ENCODE measurements at places on chromosomes 5 and 9.

DNA sequence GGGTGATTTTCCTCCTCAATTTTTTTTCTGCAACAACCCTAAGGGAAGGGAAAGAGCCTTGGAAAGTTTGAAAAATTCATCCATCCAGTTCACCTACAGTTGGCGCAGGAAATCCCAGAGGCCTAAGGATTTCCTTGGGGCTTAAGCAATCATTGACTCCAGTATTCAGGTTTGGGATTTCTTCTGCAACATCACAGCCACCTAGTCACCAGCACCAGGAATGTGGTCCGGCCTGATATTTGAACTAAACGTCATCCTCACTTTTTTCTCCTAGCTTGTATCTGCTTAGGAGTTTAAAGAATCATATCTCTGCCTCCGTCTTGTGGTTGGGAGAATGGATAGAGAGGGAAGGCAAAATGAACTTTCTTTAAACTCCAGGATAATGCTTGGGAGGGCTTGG is 20.2 kb upstream of the TLE4 start:
- no peak for DNase-seq

- no peak for DNase-seq
Measured at GRCh38 chr5:103901885-103902284, 339.3 kb upstream of the NUDT12 start.

DNA sequence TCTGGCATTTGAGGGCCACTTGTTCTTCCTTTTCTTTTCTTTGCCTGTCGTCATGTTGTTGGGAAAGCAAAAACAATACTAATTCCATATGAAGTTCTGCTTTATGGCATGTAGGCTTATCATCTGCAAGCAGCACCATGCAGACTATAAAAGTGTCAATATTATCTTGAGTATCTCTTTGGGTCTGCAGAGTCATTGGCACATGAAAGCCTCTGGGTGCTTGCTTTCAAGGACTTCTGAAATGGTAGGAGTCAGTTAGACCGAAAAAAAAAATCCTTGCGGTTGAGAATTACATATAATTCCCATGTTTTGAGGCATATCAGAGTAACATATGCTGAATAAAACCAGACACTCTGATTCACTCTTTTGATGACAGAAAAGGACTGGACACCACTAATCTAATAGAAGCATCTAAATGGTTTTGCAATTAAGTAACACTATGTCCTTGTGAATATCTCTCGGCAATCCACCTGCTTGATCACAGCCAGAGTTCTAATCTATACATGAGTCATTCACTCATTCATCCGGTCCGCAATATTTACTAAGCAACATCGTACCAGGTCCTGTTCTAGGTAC is 44.4 kb downstream of the GNAQ start:
- no peak for DNase-seq

GRCh38 chr5:170551622-170552021 is 47.8 kb downstream of the KCNIP1 start:
- no peak for DNase-seq

DNA sequence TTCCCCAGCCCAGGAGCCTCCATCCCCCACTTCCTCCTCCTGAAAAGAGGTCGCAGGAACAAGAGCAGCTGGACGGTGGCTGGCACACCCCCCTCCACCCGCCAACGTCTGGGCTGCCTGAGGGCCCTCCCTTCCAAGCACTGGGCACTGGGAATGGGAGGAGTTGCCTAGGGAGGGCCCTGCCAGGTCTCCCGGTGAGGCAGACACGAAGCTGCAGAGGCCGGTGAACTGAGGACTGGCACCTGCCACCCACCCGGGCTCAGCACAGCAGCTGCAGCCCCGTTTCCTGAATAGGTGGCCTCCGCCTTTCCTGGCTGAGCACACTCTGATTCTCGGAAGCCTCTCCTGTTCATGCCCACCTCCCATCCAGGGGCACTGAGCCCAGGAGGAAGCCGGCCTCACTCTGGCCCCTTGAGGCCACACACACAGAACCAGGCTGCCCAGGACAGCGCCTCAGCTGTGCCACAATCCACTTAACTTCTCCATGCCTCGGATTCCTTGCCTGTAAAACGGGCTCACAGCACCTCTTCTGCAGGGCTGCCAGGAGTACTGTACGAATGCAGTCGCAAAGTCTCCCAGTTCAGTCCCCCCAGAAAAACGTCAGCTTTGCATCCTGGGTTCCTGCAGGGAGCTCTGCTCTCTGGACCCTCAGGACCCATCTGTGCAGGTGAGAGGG is 1.3 kb downstream of the NPDC1 start:
- no peak for DNase-seq

DNA sequence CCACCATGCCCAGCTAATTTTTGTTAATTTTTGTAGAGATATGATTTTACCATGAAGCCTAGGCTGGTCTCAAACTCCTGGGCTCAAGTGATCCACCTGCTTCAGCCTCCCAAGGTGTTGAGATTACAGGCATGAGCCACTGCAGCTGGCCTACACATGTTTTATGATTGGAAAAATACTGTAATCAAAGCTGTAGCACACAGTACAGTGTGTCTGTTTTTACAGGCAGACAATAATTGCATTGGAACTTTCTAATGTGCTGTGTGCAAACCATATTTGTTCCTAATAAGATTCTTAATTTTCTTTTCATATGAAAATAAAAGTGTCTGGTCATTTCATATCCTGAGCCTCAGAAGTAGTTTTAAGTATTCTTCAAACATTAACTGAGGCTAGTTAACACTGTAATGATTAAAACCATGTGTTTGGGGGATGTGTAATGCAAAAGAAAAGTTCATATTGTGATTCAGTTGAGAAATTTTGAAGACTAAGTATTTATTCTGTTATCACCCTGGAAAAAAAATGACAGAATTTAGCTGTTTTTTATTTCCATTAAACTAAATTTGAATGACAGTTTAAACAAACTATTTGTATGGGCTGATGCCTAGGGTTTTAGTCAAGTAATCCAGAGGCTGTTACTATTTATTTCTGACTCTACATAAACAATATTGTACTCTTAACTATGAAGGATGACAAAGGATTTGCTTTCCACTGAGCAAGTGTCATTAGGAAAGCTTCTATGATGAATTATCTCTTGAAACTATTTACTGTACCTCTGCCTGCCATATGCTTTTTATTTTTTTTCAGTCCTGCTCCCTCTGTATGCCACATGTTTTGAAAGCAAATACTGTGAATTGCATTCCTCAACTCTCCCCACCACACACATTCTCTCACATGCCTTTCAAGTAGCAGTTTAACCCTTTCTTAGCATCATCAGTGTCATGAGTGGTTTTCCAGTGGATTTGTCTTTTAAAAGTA is 111.5 kb downstream of the MTREX start:
- no peak for DNase-seq

GRCh38 chr5:75648712-75649111 is 37.5 kb downstream of the ANKDD1B start:
- DNase-seq: no peak

- no peak for DNase-seq
Measured at GRCh38 chr9:22423566-22423965, 23.1 kb upstream of the DMRTA1 start.

DNA sequence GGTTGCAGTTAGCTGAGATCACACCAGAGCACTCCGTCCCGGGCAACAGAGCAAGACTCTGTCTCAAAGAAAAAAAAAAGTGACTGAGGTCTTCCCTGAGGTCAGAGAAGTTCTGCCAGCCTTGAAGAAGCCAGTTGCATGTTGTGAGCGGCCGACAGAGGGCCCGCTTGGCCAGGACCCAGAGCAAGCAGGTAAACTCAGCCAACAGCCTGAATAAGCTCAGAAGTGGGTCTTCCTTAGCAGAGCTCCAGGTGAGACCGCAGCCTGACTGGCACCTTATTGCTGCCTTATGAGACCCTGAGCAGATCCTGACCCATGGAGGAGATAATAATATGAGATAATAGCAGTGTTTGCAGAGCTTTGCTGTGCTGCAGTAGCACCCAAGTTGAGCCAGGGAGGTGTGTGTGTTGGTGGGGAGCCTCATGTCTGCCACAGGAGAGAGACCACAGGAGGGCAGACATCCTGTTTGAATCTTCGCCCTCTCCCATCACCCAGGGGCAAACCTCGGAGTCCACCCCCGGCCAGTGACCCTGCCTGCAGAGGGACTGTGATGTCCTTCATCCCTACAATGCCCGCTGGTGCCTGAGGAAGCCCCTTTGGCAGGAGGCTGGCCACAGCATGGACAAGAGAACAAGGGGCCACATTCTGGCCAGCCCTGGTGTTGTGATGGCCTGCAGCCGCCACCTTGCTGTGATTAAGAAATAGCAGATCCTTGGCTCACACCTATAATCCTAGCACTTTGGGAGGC is 10.8 kb upstream of the BARX1 start:
- DNase-seq: no peak

GRCh38 chr9:14362175-14362574 is 48.2 kb upstream of the NFIB start:
- DNase-seq: no peak

GRCh38 chr9:107542411-107543157 is 53.0 kb upstream of the KLF4 start:
- no peak for DNase-seq

GRCh38 chr5:133129289-133129688 is 77.5 kb downstream of the HSPA4 start:
- no peak for DNase-seq

GRCh38 chr9:84991514-84991870 is 322.0 kb downstream of the NTRK2 start:
- no peak for DNase-seq

DNA sequence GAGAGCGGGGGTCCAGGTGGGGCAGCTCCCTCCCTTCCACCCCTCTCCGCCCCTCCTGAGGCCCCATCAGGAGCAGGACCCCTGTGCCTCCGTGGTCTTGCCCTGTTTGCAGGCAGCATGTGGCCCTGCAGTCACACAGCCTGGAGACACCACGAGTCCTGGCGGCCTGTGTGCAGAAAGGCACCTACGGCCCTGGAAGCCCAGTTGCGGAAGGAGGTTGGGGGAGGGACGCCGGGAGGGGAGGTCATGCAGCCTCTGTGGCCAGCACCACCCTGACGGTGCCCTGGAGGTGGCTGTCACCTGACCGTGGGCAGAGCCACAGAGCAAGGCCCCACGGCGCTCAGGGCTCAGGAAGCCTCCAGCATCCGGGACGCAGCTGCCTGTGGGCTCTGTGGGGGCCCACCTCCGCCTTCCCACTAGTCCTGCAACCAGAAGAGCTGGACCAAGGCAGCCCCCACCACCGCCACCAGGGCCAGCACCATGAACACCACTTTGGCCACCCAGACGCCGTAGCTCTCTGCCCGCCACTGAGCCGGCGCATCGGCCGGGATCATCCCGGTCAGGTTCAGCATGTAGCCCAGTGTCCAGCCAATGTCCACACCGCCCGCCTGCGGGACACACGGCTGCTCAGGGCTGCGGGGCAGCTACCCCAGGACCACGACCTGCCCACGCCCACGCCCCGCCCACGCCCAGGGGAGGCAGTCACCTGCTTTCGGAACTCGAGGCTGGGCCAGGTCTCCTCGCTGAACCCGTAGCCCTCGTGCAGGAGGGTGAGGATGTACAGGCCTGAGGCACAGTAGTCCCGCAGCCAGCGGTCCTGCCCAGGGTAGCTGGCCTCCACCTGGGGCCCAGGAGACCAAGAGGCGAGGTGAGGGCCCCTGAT is 6.4 kb downstream of the ENTPD8 start:
- no peak for DNase-seq

- no peak for DNase-seq
Measured at GRCh38 chr5:5499442-5499841, 77.0 kb downstream of the ICE1 start.

DNA sequence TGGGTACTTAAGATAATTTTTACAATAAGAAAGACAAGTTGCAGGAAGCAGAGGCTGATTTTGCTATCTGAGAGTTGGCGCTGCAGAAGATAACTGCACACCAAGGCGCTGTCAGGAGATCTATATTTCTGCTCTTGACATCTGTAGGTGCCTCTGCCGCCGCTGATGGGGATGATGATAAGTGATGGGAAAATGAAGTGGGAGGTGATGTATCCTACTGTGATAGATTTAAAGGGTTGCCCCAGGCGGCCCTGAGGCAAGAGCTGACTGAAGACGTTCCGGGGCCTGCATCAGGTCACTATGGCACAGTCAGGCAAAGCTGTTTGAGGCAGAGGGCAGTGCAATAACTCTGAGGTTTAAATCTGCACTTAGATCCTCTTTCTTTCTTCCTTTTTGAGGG is 78.1 kb downstream of the SNCAIP start:
- no peak for DNase-seq

- no peak for DNase-seq
Measured at GRCh38 chr5:133744960-133745308, 132.6 kb upstream of the FSTL4 start.

DNA sequence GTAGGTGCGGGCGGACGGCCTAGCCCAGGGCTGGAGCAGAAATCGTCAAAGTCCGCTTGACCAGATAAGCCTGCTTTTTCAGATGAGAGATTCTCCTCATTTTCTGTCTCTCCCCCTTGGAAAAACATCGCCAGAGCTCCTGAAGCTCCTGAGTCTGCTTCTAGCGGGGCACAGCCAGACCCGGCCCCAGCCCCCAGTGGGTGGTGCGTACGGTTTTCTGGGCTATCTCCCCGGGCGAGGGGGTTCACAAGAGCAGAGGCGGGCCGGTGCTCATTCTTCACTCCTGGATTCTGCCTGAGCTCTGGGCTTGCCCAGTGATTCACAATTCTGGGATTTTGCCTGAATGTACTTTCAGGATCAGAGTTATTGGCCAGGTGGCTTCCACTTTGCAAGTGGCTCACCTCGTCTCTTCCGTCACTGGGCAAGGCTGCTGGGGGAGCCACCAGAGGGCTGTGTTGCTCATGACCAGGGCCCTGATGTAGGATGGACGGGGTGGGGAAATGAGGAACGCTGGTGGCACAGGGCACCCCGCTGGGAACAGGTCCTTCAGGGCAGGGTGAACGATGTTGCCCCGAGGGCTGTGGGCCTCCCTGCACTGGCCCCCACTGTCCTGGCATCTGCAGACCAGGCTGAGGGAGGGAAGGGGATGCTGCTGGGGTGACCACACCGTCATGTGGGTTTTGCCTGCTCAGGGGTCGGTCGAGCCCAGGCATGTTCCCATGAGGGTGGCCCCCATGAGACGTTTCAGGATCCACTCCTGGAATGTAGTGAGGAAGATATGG is 6.3 kb downstream of the SEC16A start:
- no peak for DNase-seq

DNA sequence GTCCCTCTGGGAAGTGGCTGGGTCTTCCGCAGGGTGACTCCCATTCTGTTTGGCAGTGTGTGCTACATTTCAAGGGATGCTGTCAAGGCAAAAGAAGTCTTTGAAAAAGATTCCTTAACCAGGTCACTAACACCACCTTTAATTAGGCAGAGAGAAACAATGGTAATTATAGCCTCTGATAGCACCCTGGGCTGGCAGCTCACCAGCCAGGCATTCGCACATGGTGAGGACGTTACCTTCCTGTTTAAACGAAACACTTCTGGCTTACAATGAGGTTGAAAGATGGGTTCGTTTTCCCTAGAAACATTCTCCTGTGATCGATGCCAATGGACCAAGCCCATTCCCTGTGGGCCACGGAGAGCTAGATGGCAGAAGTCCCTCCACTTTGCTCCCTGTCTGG is 230.1 kb upstream of the PANK3 start:
- DNase-seq: no peak
